A172 (cell line): ENCODE measurements at places on chromosomes 5 and 9. TPM values are rescaled to one million over a fixed set of nuclear protein-coding genes. Genes with fewer than 3 reads are reported as not detected.
A peak's percentile ranks its signal among the peaks of the same experiment; 100 is the strongest.

The TGFBI gene
- total RNA-seq = 10.5 and 11.6 TPM in 2 replicates

The ECPAS gene
- 45.3 and 49.9 TPM in 2 replicates for total RNA-seq

The GHR gene
- total RNA-seq = 0.53 and 1.1 TPM in 2 replicates

The GRM6 gene
- total RNA-seq = not detected in 2 replicates

The SH3GL2 gene
- total RNA-seq = 0.67 TPM in 1 of 2 replicates, not detected in the other

The SLC36A1 gene
- total RNA-seq = 14.8 and 21.8 TPM in 2 replicates

The ATOSB gene
- 20.3 and 26.3 TPM in 2 replicates for total RNA-seq

The CTSL gene
- total RNA-seq = 318 and 350 TPM in 2 replicates

The OTP gene
- total RNA-seq = not detected in 2 replicates

The FAM78A gene
- total RNA-seq = 1.8 and 2.5 TPM in 2 replicates

The TEK gene
- total RNA-seq = 3.9 and 7.6 TPM in 2 replicates

DNA sequence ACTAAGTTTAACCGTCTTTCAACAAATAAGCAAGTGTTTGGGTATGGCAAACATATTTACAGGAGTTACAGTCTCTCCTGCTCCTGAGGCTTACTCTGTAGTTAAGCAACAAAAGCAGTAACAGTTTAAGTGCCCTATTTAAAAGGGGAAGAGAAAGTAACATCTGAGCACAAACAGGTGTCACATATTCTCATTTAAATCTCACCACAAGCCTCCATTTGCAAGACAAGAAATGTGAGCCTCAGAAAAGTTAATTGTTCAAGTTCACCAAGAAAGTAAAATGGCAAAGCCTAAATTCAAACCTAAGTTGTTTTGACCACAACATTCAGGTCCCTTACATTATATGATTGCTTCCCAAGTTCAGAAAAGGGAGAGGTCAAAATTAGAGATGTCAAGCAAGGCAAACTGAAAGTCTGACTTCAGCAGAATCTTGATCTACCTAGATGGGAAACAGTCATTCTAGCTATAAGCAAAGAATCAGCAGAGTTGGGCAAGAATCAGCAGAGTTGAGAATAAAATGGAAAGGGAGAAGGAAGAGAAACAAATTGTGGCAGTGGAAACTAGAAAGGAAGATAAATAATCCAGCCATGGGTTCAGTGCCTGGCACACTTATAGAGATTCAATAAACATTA is 93.4 kb downstream of the STRBP start:
- DNase-seq = no peak

- no peak for DNase-seq
Observed at GRCh38 chr5:79521156-79521555, 7.2 kb upstream of the HOMER1 start.

DNA sequence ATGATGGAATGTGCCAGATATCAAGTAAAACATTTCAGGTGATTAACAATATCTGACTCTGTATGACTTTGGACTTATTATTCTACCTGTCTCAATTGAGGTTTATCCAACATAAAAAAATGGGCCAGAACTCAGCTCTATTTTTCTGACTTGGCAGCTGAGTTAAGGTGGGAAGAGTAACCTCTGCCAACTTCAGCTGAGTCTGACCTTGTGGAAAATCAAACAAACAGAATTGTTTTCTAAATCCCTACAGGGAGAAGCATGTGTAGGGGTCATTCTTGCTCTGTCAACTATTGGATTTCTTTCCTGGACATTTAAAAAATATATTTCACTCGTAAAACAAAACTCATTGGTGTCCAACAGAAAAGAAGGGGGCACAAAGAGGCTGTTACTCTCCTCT is 139.4 kb upstream of the TLR4 start:
- DNase-seq = no peak

GRCh38 chr9:113805486-113806132 is 70.5 kb upstream of the ZNF618 start:
- no peak for DNase-seq

GRCh38 chr5:55899344-55899743 is 48.2 kb downstream of the IL31RA start:
- peak; percentile 32 for DNase-seq

DNA sequence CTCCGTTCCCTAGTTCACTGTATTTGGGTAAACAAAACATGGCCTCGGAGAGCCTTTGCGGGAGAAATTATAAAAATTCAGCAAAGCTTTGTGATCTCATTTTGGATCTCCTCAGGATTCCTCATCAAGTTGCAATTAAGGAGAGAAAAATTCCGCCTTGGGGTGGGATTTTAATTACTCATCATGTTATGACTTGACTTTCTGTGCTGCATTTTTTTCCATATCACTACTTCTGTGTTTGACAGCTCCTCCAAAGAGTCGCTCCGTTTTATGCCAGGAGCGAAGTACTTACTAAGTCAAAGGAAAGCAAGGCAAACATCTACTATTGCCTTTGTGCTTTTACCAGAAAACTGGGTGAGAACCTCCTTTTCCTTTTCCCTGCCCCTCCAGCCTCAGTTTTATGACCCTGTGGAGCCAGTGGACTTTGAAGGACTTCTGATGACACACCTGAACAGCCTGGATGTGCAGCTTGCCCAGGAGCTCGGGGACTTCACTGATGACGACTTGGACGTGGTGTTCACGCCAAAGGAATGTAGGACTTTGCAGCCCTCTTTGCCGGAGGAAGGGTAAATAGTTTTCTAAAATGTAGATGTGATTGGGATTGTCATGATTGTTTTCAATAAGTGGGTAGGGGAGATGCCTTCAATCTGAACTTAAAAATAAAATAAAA is 71.5 kb downstream of the DOCK8 start:
- DNase-seq = no peak

- no peak for DNase-seq
Observed at GRCh38 chr9:79644601-79645000, 72.8 kb downstream of the TLE4 start.

GRCh38 chr5:114435885-114436299 is 74.0 kb downstream of the KCNN2 start:
- DNase-seq = no peak

- DNase-seq = no peak
Observed at GRCh38 chr9:22053178-22053577, 44.1 kb upstream of the CDKN2B start.

DNA sequence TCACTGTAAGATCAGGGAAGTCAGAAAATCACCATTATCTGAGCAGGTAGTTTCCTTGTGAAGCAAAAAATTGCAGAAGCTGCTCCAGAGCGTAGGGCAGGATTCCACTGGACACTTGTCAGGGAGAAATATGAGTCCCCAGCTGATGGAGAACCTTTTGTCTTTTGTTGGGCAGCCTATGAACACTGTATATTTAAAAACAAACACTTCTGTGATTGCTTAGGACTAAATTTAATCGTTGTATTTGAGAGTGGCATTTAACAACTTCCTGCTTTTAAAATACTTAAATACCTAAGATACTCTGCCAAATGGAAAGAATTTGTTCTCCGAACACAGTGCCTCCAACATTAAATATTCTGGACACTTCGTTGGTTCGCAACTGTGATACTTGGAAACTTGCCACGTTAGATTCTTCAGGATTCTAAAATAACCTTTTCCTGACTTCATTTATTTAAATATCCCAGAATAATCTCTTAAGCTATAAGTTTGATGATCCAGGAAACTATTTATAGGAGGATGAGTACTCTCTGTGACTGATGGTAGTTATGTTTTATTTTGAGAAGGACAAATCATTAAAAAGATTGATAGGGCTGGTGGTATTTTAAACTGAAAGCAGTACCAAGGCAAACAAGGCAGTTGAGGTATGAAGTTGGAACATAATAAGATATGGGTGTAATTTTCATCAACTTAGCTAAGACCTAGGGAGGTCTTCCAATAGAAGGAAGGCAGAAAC is 2.7 kb upstream of the HSPA4 start:
- DNase-seq = no peak

DNA sequence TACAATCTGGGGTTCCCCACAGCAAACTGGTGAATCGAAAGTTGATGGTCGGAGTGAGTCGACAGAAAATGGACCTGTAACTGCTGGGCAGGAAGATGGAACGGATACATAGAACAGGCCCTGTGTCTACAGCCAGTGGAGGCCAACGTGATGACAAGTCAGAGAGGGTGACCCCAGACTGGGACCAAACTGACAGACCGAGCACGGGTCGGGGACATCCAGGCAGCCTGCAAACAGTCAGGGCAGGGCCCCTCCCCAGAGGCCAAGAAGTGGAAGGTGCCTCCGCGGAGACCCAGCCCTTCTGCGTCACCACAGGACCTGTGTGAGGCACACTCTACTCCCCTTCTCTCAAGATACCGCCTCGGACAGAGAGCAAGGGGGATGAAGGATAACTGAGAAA is 25.1 kb upstream of the FANCC start:
- no peak for DNase-seq

GRCh38 chr5:142254431-142254830 is 70.4 kb downstream of the SPRY4 start:
- DNase-seq = no peak

GRCh38 chr5:9924614-9925013 is 294.5 kb upstream of the TAS2R1 start:
- peak; percentile 93 for DNase-seq

DNA sequence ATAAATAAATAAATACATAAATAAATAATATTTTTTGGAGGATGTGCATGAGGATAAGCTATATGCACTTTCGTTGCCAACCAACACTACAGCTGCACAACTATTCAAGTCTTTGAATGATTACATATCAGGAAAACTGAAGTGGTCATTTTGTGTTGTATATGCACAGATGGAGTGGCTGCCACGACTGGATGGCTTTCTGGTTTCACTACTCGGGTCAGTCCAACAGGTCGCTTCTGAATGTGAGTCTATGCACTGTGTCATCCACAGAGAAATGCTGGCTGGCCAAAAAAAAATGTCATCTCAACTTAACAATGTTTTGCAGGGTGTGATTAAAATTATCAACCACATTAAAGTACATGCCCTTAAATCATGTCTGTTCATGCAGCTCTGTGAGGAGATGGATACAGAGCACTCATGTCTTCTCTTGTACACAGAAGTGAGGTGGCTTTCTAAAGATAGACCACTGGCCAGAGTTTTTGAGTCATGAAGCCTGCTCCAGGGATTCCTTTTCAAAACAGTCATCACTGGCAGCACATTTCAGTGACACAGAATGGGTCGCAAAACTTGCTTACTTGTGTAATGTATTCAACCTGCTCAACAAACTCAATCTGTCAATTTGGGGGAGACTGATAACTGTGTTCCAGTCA is 589.8 kb upstream of the CYLC2 start:
- DNase-seq = no peak

DNA sequence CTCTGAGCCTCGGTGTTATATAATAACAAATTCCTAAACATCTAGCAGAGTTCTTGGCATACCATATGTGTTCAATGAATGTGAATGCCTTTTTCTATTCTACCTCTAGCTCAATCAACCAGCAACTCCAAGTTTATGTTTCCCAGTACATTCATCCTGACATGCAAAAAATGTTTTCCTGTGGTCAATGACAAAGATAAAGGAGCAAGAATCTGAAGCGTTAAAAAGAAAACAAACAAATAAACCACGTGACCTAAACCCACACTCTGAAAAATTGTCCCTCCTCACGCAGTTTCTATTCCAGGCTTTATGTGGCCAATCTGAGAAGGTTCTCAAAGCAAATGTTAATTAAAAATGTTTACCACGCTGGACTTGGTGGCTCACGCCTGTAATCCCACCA is 18.0 kb downstream of the KLF4 start:
- peak; percentile 16 for DNase-seq

DNA sequence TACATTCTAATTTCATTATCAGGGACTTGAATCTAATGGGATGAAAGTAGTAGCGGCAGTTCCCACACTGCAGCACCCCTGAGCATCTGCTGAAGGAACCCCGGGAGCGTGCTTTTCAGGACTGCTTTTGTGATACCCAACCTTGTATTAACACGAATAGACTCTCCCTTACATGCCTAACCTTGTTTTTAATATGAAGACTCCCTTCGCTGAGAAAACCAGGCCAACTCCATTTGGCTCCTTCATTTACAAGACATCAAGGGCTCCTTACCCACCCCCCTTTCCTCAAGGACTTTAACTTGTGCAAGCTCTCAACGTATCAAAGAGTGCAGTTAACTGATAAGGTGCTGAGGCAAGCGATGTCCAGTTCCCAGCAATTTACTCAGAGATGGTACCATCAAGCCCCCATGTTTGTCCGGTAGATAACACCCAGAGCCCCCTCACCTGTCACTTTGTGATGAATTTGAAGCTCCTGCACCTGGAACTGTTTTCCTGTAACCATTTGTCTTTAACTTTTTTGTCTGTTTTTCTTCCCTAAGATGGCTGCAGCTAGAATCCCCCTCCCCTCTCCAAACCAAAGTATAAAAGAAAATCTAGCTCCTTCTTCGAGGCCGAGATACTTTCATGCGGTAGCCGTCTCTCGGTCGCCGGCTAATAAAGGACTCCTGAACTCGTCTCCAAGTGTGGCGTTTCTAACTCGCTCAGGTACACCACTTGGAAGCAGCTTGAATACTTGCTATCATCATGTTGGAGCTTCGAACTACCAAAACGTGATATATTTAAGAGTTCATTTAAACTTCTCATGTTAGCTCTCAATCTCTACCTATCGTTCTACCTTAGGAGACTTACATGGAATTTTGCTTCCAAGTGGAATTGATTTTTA is 10.7 kb downstream of the HNRNPH1 start:
- DNase-seq = no peak

DNA sequence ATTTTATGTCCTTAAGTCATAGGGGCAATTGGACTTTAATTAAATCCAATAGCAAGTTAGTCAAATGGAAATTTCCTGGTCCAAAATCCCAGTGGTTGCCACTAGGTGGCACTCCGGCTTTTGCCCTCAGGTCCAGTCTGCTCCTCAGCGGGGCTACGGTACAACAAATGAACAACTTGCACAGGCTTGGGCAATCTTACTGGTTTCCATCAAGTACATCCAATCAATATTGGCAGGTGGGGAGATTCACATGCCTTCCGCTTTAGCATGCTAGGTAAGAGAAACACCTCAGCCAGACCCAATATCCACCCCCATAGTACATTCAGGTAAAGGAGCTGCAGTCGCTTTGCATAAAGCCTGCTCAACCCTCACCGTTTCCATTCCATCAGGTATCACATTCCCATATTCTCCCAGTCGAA is 6.3 kb upstream of the MXD3 start:
- peak; percentile 70 for DNase-seq

DNA sequence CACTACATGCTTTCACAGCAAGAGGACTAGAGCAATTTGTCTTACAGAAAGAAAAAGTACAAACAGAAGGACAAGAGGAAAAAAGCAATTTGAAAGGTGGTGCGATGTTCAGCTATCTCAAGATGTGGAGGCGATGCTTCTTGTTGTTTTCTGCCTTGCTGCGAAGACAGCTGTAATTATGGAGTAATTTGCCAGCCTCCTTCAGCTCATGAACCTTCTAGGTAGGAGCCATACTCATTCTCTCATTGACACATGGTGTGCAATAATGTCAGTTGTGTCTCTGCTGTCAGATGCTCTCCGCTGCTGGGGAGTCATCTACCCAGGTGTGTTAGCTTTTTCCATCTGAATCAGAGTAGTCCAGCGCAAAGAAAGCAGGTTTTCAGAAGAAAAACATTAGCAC is 424.5 kb downstream of the NR2F1-AS1 start:
- no peak for DNase-seq

- DNase-seq = no peak
Observed at GRCh38 chr5:15807248-15807647, 307.3 kb downstream of the FBXL7 start.

GRCh38 chr5:71862087-71862486 is 143.0 kb downstream of the CARTPT start:
- DNase-seq = no peak
